NCI-H526 treated with DMSO at 0.1 percent for 48 hours (cell line): ENCODE measurements at places on chromosomes 5 and 9.

GRCh38 chr5:103031607-103032006, 88.3 kb downstream of the GIN1 start:
- no peak for DNase-seq

- no peak for DNase-seq
Measured at GRCh38 chr9:109780453-109781033, 545 bp downstream of the PALM2AKAP2 start.

DNA sequence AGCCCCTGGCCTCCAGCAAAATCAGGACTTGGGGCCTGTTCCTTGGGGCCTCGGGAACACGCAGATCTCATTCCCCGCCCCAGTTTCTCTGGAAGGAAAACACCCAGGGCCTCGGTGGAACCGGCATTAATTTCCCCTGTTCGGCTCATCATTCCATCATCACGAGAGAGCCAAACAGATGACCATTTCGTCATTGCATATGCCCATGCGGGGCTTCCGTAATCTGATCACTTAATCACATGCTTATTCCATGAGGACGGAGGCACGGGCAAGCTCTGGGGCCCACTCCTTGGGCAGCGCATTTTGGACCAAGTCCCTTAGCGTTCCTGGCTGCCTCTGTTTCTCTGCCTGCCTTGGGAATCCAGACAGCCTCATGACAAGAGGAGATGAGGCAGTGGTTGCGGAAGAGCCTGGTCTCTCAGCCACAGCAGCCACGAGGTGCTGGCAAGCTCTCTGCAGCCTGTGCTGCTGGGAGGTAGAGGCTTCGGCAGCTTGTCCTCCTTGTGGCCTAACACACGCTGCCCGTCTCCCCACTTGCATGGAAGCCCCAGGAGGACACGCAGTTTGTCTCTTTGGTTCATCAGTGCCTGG, 65.0 kb upstream of the IER5L start:
- DNase-seq = no peak

- DNase-seq = no peak
Measured at GRCh38 chr5:72426019-72426418, 81.2 kb downstream of the ZNF366 start.

- DNase-seq = no peak
Measured at GRCh38 chr9:33682551-33682950, 112.8 kb upstream of the PRSS3 start.

- DNase-seq = no peak
Measured at GRCh38 chr5:60698336-60698735, 1.6 kb downstream of the DEPDC1B start.

DNA sequence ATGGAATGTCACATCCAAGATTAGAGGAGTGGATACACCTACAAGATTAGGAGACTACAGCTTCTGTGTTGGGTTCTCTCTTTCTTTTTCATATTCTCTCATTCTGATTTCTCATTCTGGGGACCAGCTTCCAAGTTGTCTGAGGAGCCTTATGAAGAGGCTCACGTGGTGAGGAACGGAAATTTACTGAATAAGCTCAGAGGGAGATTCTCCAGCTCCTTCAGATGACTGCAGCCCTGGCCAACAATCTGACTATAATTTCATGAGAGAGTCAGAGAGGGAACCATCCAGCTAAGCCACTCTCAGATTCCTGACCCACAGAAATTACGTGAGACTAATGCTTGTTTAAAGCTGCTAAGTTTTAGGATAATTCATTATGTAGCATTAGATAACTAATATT, 27.1 kb upstream of the TENT2 start:
- DNase-seq = no peak

GRCh38 chr9:22332202-22332601, 114.4 kb upstream of the DMRTA1 start:
- DNase-seq = no peak

DNA sequence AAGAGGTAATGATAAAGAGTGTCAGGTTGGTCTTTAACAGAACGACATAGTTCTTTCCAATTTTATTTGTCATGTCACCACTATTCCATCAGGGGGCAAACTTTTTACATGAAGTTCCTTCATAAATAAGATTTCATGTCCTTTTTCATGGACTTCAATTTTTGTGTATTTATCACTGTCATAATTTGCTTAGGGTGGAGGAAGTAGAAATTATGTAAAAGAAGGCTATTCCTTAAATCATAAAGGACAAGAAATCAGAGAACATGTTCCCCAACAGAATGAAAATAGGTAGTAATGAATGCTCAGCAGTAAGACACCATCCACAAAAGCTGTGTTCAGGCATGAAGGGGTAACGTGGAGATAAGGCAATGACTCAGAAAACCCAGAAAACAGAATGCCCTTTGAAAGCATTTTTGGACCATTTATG, 72.7 kb downstream of the ZFAND5 start:
- DNase-seq = no peak

GRCh38 chr5:153813901-153814300, 224.8 kb downstream of the FAM114A2 start:
- no peak for DNase-seq

- no peak for DNase-seq
Measured at GRCh38 chr9:89845862-89846261, 241.1 kb downstream of the GADD45G start.

- no peak for DNase-seq
Measured at GRCh38 chr5:74123929-74124328, 497.9 kb downstream of the ARHGEF28 start.

DNA sequence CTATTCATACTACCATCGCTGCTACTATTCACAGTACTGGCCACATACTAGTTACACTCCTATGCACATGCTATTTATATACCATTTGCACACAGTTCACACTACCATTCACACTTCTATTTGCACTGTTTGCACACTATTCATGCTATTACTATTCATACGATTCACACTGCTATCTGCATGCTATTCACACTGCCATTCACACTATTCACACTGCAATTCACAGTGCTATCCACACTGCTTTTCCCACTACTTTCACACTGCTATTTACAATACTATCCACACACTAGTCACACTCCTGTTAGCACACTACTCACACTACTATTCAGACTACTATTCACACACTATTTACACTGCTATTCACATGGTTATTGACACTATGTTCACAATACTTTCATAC, 39.4 kb upstream of the TCF7 start:
- no peak for DNase-seq

GRCh38 chr5:120749737-120750136, 285.6 kb downstream of the PRR16 start:
- DNase-seq = peak; percentile 7

- DNase-seq = no peak
Measured at GRCh38 chr9:92640398-92641091, 29.4 kb downstream of the IPPK start.

GRCh38 chr9:134566196-134566847, 75.3 kb upstream of the COL5A1 start:
- no peak for DNase-seq

DNA sequence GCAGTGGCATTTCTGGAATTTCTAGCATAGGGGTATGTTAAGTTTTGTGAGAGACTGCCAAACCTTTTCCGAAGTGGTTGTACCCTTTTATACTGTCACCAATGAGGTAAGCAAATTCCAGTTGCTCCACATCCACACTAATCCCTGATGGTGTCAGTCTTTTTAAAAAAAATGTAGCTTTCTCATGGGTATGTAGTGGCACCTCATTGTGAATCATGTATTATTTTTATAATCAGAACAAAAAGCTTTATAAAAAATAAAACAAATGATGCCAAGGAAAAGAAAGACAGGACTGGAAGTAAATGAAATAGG, 93.4 kb upstream of the CLINT1 start:
- no peak for DNase-seq

- no peak for DNase-seq
Measured at GRCh38 chr5:112908854-112909253, 13.2 kb downstream of the REEP5 start.

DNA sequence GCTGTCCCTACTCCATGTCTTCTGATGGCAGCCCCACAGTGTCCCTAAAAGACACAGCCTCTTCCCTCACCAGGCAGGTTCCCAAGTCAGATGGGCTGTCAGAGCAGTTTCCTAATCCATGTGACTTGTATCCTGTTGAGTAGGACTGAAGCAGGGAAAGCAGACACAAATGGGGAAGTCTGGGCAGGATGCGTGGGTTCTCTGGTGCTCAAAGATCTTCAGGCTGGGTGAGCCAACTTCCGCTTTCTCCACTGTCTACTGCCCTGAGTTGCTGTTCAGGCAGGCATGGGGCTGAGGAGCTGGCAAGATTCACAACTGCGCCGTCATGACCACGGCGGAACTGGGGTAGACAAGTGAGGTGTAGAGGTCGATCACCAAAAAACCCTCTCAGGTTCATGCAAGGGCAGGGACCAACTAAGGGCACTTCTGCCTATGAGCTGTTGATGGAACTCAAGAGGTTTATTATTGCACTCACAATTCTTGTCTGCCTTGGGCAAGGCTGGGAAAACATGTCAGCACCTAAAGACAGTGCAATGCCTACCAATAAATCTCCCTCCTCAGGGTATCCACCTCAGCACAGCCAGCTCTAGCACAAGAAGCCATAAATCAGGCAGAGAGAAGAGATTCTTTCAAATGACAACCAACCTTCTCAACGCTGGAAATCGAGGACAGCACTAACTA, 83.4 kb downstream of the RAPGEF1 start:
- DNase-seq = no peak

GRCh38 chr5:170310256-170310926, 12.8 kb upstream of the LCP2 start:
- DNase-seq = no peak

GRCh38 chr9:136670576-136671253, 8.0 kb downstream of the EGFL7 start:
- DNase-seq = no peak

GRCh38 chr5:162800301-162800700, 637.1 kb upstream of the CCNG1 start:
- DNase-seq = no peak

GRCh38 chr5:126366199-126366560, 57.0 kb upstream of the GRAMD2B start:
- no peak for DNase-seq

- DNase-seq = no peak
Measured at GRCh38 chr5:116411101-116411571, 163.5 kb downstream of the SEMA6A start.

GRCh38 chr5:116420540-116420939, 154.1 kb downstream of the SEMA6A start:
- no peak for DNase-seq

GRCh38 chr9:2288309-2288708, 273.2 kb downstream of the SMARCA2 start:
- DNase-seq = no peak
